AG10803 (cell line): ENCODE measurements at places on chromosomes 12 and 14.

- DNase-seq, result no peak
Measured at GRCh38 chr14:103859416-103860202, 12.2 kb upstream of the PPP1R13B start.

DNA sequence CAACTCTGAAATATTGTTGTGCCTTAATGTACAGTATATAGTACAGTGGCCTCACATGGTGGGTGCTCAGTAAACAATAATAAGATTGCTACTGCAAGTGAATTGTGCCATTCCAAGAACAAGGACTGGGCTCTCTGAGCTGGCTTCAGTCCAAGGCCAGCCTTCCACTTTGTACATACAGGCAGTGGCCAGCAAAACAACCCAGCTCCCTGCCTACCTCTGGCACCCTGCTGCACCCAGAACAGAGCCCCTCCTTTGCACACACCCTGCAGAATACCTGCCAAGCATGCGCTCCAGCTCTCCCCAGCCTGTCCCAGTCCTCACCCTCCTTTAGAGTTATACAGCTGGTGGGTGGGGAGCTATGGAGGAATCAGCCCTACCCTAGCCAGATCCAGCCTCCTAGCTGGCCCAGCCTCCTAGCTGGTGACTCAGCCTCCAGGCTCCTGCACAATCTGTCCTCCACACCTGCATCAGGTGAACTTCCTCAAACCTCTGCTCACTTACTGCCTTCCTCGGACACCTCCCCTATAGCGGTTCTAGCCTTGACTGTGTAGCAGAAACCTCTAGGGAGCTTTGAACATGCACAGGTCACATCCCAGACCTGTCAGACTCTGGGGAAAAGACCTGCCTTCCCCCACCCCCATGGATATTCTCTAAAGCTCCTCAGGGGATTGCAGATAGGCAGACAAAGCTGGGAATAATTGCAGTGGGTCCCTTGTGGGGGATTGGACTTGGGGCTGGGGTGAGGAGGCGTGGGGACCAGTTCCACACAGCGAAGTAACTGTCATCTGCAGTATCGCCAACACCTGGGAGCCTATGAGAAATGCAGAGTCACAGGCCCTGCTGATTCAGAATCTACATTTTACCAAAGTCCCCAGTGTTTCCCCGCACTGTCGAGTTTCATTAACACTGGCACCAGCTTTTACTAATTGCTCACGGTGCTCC lies 17.9 kb downstream of the ZDHHC22 start:
- no peak for DNase-seq

DNA sequence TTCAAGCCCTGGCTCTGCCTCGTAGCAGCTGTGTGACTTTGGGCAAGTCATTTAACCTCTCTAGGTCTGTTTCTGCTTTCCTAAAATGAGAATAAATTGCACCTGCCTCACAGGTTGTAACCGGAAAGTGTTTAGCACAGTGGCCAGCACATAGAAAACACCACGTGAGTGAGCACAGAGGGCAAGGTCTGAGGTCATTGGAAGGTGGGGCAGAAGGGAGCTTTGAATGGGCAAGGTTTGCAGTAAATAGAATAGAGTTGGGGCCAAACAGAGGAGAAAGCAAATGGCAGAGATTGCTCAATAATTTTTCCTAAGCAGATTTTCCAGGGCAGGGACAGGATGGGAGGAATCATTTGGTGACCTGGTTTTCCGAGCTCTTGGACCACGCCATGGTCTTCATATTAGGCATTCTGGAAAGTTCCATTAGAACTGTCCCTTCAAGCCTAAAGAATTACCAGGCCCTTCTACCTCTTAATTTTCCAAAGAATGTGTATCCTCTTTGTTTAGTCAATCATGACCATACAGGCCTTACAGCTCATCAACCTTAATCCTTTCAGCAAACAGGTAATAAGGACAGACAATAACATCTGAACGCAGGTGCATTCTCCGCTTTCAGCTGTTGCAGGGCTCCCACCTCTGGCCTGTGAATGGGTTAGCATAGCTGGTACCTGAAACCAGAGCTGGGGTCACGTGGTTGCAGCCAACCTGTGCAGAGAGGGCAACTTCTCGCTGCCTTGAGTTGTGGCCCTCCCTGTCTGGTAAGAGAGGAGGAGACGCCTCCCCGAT lies 53.8 kb downstream of the VWF start:
- no peak for DNase-seq

DNA sequence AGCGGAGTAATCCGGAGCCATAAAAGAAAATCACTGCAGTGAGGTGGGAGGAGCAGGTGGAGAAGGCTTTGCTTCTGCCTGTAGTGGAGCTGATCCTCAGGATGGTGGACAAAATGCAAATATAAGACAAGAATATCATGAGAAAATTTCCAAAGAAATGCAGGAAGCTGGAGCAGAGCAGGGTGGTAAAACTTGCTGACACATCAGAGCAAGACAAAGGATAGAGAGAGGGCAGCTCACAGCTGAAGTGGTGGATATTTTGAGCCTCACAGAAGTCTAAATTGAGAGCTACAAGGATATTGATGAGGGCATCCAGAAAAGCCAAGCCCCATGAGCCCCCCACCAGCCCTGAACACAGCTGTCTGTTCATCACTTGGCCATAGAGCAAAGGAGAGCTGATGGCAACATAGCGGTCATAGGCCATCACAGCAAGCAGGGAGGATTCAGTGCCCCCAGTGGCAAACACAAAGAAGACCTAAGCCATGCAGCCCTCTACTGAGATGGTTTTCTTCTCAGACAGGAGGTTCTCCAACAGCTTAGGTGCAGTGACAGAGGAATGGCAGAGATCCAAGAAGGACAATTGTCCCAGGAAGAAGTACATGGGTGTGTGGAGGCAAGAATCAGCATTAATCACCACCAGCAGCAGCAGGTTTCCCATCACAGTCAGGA lies 30.0 kb upstream of the ANP32D start:
- DNase-seq, result no peak

GRCh38 chr14:53534841-53535240 lies 381.7 kb upstream of the DDHD1 start:
- DNase-seq, result peak; percentile 31

GRCh38 chr12:65561798-65562382 lies 262.4 kb upstream of the HMGA2 start:
- DNase-seq, result peak; percentile 51

GRCh38 chr14:20002319-20002718 lies 356 bp downstream of the OR4Q2 start:
- no peak for DNase-seq

DNA sequence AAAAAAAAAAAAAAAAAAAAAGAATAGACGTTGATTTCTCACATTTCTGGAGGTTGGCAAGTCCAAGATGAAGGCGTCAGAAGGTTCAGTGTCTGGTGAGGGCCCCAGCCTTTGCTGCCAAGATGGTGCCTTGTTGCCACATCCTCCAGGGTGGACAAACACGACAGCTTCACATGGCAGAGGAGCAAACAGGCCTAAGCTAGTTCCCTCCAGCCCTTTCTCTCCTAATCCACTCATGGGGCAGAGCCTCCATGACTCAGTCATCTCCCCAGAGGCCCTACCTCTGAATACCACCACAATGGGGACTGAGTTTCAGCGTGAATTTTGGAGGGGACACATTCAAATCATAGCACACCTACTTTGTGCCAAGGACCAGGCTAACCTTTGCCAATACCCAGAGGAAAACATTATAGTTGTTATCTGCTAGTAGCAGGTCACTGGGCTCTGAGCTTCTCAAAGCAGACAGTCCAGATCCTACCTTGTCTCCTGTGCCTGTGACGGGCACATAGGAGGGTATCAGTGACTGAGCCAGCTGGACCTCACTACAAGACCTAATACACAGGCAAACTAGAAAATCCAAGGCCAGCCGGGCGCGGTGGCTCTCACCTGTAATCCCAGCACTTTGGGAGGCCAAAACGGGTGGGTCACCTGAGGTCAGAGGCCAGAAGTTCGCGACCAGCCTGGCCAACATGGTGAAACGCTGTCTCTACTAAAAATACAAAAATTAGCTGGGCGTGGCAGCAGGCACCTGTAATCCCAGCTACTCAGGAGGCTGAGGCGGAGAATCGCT lies 10.5 kb upstream of the BCL11B start:
- DNase-seq, result no peak

DNA sequence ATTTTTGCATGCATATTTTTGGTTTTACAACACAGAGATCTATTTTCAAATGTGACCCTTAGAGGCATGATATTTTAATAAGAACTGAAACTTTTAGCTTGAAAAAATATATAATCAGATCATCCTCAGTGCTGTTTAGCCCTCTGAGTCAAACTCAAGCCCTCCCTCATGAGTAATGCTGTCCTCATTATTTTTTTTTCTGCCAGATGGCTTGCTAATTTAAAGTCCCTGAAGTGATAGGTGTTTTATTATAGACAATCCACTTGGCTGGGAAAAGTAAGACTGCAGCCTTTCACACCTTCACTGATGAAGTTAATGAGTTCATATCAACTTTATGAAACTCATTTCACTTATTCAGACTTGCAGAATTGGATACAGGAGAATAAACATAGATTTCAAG lies 227.7 kb downstream of the SLC16A7 start:
- DNase-seq, result no peak

DNA sequence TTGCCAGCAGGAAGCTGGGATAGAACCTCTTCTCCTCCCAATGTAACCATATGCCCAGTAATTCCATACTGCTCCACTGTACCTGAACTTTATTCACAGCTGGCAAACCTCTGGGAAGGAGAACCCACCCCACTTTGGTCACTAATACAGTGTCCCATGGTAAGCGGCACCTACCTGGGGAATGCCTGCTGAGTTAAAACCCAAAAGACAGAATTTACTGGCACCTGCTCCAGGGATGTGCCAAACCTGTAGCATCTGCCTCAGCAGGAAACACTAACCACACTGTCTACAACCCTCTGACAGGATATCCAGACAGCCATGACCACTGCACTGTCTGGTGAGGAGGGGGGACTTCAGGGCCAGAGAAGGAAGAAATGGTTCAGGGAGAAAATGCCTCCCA lies 26.6 kb downstream of the DDX24 start:
- no peak for DNase-seq

- peak; percentile 68 for DNase-seq
Measured at GRCh38 chr12:118357257-118358007, 15.3 kb downstream of the TAOK3 start.

DNA sequence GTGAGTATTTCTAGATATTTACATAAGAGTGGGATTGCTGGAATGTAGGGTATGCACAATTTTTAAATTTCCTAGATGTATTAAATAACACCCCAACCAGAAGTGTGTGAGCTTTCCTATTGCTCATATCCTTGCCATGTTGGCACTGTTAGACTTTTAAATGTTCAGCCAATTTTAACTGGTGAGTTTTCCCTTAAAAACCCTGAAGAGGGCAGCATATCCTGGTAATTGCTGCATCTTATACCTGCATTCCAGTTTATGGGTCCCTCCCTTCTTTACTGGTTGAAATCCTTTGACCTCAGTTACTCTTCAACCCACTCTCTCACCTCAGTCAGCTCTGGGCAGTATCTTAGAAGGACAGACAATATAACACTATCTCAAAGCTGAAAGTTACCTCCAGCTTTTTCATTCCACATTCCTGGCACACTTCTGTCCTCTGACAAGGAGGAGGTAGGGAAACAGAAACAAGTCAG lies 270.6 kb downstream of the PAWR start:
- peak; percentile 98 for DNase-seq
